ENCODE measurements at places on chromosomes 11 and 22.
A peak's percentile ranks its signal among the peaks of the same experiment; 100 is the strongest.

DNA sequence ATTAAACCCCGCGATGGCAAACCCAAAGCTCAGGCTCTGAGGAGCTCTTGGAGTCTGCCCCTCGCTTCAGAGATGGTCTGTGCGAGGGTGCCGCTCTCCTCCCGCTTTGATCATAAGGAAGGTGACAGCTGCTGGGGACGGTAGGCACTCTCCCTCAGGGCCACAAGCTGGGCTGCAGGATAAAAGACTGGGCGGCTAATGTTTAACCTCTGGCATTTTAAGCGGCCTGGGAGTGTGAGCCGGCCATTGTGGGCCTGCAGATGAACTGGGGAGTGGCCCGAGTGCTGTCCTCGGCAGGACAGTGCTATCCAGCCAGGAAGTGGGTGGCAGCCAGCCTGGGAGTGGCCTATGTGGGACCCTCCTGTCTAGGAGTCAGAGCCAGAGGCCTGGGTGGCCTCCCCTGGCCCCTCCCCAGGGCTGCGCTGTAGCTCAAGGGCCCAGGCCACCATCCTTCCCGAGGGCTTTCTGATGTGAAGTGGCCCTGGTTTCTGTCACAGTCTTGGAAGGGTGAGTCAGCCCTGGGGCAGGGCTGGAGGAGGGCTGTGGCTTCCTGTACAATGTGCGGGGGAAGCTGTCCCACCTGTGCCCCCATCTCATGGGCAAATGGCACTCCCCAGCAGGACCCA is 58.7 kb upstream of the PRODH start:
- DNase-seq = no peak

DNA sequence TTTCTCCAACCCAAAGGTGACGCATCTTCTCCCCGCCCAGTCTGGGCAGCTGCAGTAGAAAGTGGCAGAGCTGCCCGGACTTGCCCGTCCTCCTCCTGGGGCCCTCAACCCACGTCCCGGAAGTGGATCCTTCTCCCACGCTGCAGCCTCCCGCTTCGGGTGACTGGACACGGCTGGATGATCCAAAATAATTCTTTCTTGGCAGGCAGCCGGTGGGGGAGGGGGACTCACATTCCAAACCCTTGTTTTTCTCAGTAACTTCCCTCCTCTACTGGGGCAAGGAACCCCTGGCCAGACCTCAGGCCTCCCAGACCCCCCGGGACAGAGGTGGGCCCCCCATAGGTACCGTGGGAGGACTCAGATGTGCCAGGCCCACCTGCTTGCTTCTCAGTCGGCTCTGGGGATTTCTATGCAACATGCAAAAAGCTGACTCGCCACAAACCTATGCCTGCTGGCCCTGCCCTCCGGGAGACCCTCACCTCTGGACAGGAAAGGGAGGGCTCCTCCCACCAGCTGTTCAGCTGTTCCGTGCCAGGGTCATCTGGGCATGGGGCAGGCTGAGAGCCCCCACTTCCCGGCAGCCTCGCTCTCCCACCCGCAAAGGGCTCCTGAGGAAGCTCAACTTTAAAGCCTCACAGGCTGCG is 1.4 kb downstream of the PLXNB2 start:
- no peak for DNase-seq

DNA sequence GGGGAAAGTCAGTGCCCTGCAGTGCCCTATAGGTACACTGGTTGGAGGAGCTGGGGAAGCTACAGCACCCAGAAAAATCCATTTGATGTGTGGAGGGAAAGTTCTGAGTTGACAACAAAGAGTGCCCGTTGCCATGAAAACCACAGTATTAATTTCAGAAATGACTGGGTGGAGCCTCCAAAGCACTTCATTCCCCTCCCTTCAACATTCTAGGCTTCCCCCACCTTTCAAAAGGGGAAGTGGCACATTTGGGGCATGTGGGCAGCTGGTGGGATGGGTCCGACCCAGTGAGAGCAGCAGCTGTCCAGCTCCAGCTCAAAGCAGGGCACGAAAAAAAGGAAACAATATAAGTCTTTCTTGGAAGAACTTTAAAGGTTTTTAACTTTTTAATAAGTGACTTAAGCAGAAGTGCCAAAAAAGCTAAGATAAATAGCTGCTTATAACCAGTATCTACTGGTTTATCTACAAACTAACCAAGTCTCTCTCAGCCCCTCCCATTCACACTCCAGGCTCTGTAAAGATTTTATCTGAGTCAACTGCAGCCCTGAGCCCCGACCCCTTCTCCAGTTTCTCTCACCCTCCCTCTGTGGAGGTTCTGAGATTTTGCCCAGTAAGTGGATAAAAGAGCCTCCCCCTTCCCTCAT is 9.0 kb upstream of the AHNAK start:
- peak; percentile 47 for DNase-seq

- DNase-seq = no peak
Measured at GRCh38 chr11:81970886-81971285, 762.8 kb downstream of the FAM181B start.

DNA sequence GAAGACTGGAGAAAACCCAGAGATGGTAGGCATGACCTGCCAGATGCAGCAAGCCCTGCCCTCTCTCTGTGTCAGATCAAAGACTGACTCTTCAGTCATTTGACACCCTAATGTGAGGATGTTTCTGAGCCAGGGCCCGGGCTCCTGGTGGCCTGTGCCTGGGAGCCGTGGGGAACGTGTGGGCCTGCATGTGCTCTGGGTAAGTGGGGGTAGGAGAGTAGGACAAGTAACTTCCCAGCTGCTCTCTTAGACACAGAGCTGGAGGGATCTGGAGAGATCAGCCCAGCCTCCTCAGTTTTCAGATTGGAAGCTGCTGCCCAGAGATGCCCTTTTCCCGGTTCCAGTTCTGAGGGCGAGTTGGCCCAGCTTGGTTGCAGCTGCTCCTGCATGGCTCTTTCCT is 110.8 kb downstream of the TEAD1 start:
- DNase-seq = no peak

DNA sequence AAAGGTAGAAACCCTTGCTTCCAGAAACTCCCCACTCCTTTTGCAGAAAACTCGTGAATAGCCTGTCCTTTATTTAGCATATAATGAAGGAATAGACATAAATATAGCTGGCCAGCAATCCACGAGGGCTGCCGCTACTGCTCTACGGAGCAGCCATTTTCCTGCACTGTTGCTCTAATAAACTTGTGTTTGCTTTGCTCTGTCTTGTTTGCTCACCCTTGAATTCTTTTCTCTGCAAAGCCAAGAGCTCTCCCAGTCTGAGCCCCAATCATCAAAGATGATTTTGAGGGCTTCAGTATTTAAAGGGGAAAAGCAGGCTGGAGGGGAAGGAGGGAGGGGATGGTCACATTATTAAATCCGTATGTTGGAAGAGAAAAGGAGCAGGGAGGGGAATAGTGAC is 16.6 kb upstream of the CHKA start:
- no peak for DNase-seq

GRCh38 chr22:45717789-45718188 is 46.2 kb downstream of the ATXN10 start:
- no peak for DNase-seq

GRCh38 chr11:75925785-75926164 is 110.8 kb downstream of the UVRAG start:
- DNase-seq = no peak

GRCh38 chr11:7532405-7533145 is 18.8 kb downstream of the PPFIBP2 start:
- DNase-seq = no peak

- DNase-seq = no peak
Measured at GRCh38 chr11:57353852-57354251, 15.7 kb downstream of the P2RX3 start.

DNA sequence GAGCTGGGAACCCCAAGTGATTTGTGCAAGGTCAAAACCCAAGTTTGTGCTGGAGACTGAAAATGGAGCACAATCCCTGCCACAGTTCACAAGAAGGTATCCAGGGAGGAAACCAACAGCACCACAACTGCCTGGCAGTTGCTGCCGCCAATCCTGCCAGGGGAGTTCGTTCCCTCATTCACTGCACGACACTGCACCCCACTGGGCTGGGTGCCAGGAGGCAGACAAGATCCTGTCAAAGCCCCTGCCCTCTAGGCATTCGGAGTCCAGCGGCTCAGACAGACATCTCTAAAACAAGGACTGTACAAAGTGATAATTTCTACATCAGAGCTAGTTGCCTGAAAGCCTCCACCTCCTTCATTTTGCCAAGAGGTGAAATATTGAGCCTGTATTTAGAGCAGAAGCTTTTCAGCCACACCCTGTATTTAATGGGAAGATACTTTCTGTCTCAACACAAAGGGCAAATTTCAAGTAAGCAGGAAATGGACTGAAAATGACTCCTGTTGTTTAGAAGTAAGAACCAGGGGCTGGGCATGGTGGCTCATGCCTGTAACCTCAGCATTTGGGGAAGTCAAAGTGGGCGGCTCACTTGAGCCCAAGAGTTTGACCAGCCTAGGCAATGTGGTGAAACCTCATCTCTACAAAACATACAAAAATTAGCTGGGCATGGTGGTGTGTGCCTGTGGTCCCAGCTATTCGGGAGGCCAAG is 277.4 kb upstream of the NARS2 start:
- no peak for DNase-seq
